ENCODE measurements at places on chromosomes 3 and 15.

DNA sequence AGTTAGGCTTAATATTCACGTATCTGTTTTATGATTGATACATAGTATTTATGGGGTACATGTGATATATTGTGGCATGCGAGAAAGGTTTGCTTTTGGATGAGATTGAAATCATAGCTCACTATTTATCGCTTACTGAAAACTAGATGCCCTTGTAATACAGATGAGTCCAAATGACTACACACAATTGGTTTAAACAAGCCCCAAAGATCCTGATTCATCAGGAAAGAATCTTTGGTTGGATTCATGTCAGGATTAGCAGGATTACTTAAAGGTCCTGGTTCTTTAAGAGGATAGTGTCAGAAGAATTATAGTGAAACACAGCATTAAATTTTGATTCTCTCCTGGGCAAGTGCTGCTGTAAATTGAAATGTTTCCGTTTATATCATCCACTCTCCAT is 18.6 kb upstream of the AADAC start:
- DNase-seq, result peak; percentile 45

DNA sequence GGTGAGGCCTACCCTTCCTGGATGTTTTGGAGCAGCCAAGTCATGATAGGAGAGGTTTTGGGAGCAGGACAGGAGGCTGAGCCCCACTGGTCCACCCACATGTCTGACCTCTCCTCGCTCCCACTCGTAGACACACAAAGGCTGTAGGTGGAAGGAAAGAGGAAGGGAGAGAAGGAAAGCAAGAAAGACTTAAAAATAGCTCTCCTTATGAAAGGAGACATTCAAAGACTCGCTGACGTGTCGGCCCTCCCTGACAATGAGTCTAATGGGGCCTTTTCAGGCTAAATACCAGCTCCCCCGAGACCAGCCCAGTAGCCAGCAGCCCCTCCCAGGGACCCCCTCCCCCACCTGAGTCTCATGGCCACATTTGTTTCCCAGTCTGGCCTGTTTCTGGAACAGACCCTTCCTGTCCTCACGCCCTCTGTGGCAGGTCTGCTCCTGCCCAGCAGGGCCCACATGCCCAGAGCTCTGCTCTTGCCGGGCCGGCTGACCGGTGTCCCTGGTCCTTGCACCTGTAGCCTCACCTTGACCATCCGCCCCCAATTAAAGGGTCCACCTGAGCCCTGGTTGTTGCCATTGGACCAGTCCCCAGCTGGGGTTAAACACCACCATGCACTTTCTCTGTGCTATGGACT is 49.3 kb downstream of the FGD5 start:
- no peak for DNase-seq

- no peak for DNase-seq
Observed at GRCh38 chr3:33826206-33826605, 27.8 kb downstream of the PDCD6IP start.

DNA sequence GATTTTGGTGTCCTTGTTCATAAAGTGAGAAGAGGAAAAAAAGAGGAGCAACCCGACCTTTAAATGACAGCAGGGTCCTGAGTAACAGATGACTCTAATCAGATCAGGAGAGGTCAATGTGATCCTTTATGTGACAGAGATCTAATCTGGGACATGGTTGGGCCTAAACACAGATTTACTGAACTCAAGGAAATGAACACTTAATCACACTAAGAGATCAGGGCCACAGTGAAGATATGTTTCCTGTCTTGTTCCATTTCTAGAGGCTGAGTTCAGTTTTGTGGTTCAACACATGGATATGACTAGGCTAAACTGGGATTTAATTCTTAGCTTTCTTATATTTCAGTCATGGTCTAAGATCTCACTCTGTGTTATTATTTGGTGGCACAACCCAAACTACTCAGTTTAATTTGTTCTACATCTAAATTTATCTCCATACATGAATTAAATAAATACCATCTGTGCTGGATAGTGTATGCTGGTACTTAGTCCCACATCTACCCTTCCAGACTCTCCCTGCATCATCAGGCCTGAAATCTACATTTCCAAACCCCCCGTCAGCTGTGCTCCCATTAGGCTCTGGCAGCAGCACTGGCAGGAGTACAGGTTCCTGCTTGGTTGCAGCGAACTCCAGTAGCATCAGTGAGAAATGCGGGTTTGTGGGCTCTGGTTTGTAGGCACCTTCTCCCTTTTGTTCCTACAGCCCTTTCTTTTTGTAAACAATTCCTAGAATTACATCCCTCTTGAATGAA is 22.6 kb downstream of the SFMBT1 start:
- DNase-seq, result no peak

GRCh38 chr15:89326316-89326715 is 8.3 kb downstream of the POLG start:
- DNase-seq, result peak; percentile 37

DNA sequence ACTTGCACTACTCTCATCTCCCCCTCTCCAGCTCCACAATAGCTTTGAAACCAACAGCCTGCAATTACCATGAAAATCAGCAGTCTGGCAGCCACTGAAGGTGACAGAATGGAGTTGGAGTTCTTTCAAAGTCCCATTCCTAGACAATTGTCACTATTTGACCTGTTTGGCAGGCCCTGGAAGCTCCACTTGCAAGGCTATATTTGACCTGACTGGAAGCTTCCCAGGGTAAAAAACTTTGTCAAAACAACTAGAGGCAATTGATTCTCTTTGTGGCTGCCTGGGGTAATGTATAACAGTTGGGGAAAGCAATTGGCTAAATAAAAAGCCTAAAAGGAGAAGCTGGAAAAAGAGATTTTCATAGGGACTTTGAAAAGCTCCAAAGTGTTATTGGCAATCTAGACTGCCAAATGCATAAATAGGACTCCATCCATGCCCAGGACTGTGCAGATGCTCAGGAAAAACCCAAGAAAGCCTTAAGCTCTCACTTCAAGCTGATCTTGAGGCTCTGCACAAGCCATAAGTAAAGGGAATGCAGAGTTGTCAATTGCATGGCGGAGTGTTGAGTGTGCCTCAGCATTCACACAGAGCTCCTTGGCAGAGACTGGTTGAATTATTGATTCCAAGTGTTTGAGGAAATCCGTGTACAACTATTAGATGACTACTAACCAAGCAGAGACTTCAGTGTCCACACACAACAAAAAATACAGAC is 18.3 kb downstream of the GREM1 start:
- DNase-seq, result no peak

- no peak for DNase-seq
Observed at GRCh38 chr3:142912402-142913172, 23.7 kb upstream of the PCOLCE2 start.

DNA sequence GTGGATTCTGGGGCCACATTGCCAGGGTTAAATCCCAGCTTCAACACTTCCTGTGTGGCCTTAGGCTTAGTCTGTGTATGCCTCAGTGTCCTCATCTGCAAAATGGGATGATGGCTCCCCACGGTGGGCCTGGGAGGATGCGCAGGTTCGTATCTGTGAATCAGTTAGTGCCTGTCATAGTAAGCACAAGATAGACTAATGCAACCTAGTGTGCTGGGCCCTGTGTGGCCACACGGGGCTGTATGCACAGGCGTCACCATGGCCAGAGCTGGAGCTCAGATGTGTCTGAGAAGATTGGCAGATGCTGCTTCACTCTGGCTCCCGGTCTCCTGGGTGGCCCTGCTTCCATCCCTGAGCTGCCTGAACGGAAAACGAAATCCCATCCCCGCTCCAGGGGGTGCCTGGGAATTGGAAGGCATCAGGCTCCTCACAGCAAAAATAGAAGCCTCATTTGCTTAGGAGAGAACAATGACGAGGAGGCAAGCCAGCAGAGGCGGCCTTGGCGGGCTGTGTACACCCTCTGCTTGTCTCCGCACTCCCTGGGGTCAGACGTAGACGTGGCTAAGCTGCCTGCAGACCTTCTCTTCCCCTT is 103.6 kb downstream of the APBA2 start:
- DNase-seq, result peak; percentile 17

- no peak for DNase-seq
Observed at GRCh38 chr3:10485806-10486205, 19.6 kb downstream of the ATP2B2 start.

GRCh38 chr3:157384491-157384890 is 52.2 kb upstream of the PTX3 start:
- no peak for DNase-seq

DNA sequence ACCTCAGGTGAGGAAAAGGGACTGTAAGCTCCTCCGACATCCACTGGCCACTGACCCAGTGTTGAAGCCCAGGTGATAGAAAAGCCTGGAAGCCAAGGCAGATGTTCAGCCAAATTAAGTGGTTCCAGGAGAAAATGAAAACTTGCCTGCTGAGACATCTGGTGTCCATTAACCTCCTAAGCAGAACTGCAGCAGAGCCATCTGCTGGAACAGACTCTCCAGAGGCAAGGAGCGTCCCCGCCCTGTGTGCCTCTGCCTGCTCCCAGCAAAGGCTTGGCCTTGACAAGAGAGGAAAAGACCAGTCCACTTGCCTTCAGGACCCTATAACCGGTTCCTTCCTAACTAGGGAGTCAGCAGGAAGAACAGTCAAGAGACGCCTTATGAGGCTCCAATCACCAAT is 48.2 kb downstream of the SRGAP3 start:
- DNase-seq, result no peak

GRCh38 chr3:162141272-162141791 is 644.7 kb downstream of the OTOL1 start:
- peak; percentile 4 for DNase-seq

GRCh38 chr3:17607905-17608304 is 134.5 kb downstream of the TBC1D5 start:
- no peak for DNase-seq

- DNase-seq, result no peak
Observed at GRCh38 chr15:39167164-39168058, 413.5 kb upstream of the THBS1 start.

- no peak for DNase-seq
Observed at GRCh38 chr3:24850245-24850644, 355.6 kb upstream of the THRB start.

- no peak for DNase-seq
Observed at GRCh38 chr3:15903164-15903563, 105.4 kb upstream of the ANKRD28 start.

GRCh38 chr15:90757461-90757860 is 40.3 kb downstream of the BLM start:
- no peak for DNase-seq

DNA sequence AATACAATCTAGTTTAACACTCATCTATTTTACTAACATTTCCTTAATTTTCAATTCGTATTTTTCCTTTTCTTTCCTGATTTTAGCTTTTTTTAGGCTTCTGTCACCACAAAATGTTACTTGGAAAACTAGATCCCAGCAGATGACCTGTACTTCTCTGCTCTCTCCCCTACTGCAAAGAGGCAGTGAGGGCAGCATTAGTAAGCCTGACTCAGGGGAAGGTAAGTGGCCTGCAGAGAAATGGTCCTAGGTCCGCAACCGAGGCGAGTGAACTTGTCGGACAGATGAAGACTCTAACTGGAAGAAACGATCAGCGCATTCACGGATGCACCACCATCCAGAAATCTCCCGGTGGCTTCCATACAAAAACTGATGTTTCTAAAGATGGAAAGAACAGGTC is 20.4 kb downstream of the TMEM43 start:
- peak; percentile 40 for DNase-seq

DNA sequence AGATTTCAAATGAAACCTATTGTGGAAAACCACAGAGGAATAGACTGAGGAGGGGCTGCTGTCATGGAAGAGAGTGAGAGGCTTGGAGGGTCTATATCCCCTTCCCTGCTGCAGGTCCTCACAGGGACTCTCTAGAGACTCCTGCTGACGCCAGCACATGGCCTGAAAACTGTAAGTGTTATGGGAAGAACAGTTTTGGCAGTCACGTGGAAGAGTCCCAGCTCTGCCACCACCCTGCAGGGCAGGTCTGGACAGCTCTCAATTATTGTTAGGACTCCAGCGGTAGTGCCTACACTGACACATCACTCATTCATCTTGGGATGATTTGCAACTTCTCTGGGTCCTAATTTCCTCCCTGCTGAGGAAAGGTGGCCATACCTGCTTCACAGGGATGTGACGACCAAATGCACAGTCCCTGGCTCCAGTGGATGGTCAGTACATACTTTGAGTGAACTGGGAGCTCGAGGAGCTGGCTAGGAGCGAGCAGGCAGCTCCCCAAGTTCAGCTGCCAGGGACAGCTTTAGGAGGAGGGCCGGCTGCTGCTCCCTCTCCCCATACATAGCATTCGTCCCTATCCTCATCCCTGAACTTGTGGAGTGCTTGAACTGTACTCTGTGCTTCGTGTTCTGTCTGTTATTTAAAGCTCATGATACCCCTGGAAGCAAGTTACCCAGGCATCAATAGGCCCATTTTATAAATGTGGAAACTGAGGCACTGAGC is 49.2 kb downstream of the CTXND1 start:
- peak; percentile 4 for DNase-seq

DNA sequence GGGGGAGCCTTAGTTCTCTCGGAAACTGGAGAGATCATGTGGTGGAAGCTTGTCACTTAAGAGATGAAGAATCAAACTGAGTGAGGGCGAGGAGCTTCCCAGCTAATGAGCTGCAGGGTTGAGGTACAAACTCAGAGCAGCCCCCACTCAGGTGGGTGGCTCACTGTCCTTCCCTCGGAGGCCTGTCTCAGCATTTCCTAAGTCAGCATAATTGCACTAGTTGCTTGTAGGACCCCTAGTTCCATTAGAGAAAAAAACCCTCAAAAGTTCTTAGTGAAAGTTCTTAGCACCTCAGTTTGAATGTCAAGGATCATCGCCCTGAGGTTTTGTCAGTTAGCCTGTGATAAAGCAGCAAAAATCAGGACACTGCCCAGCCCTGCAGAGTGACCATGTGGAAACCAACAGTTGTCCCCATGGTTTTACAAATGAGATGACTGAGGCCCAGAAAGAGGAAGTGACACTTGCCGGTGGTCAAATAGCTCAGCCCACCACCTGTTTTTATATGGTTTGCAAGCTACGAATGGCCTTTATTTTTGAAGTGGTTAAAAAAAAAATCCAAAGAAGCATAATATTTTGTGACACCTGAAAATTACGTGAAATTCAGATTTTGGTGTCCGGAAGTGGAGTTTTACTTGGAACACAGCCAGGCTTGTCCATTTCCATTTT is 11.9 kb downstream of the SMAD6 start:
- no peak for DNase-seq

- no peak for DNase-seq
Observed at GRCh38 chr3:186719945-186720739, 3.0 kb downstream of the KNG1 start.

- peak; percentile 69 for DNase-seq
Observed at GRCh38 chr15:89307046-89307587, 27.5 kb downstream of the POLG start.

DNA sequence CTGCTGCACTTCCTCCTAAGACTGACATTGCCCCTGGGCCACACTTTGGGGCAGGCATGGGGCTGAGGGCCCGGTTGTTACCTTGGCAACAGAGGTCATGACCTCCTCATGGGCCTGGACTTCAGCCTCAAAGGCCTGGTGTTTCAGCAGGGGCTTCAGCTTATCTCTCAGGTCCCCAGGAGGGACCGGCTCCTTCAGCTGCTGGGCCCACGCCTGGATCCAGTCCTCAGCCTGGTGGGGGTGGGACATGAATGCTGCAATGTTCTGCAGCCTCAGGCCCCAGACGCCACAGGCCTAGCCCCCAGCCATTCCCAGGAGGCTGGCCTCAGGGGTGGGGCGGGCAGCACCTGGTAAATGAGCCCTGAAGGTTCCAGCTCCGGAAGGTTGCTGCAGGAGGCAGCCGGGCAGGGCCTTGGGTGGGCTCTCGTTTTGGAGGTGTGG is 27.6 kb downstream of the SPTBN5 start:
- DNase-seq, result no peak
